ENCODE measurements at places on chromosomes 1 and 21.

DNA sequence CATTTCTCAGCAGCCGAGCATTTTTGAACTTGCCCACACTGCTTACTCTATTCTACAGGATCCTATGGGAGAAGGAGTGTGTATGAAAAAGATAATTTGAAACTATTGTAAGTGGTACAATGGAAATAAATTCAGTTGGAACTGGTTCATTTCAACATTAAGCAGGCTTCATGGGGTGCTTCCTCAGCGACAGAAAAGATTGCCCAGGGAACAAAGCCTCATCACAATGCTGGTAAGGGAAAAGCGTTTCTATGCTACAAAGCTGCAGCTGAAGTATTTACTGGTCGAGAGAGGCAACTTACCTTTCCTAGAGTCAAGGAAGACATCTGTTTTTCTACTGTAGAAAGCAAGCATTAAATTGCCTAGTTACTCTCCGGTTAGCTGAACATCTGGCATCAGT lies 568.2 kb upstream of the ZP4 start:
- DNase-seq, result no peak

DNA sequence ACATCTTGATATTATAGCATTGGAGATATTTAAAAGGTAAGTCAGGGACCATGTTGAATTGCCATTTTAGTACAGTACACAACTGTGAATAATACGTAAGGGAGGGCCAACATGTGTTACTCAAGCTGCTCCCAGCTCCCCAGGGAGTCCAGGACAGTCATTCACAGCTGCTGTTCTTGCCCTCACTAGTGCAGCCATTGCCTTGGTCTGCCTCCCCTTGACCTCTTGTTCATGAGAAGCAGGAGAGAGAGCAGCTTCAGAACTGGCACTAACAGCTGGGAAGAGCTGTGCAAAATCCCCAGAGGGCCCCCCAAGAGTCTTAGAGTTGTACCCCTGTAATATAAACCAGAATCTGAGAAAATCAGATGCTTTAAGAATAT lies 16.4 kb downstream of the TCEANC2 start:
- DNase-seq, result no peak

- DNase-seq, result no peak
These were observed 26.0 kb downstream of the CCDC18 start for GRCh38 chr1:93206567-93206954.

- no peak for DNase-seq
These were observed 12.6 kb upstream of the HMGN2 start for GRCh38 chr1:26459573-26460031.

GRCh38 chr1:114102136-114102535 lies 51.5 kb downstream of the SYT6 start:
- DNase-seq, result no peak

DNA sequence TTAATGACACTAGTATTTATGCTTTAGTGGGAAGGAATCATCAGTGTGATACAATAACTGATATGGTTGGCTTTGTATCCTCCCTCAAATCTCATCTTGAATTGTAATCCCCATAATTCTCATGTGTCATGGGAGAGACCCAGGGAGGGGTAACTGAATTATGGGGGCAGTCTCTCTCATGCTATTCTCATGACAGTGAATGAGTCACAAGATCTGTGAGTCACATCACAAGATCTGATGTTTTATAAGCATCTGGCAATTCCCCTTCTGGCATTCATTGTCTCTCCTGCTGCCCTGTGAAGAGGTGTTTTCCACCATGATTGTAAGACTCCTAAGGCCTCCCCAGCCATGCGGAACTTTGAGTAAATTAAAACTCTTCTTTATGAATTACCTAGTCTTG lies 1760.3 kb downstream of the NCAM2 start:
- DNase-seq, result peak; percentile 0

- DNase-seq, result no peak
These were observed 2.3 kb upstream of the MKNK1 start for GRCh38 chr1:46606255-46606965.

GRCh38 chr1:94230920-94231319 lies 6.5 kb downstream of the ARHGAP29 start:
- no peak for DNase-seq

DNA sequence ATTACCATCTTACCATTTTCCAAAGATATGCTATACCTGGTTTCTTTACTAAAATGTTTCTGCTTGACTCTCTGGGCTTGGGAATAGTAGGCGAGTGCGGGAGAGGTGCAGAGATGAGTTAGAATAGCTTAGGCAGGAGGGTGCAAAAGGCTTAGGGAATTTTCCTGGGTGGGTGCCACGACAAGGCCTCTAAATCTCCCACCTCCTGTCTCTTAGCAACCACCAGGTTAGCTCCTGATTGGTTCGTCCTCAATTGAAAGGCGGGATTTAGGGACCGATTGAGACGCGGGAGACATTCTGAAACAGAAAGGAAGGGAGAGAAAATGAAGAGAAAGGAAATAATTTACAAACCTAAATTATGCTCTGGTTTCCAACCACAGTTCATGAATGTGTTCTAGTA lies 3.1 kb downstream of the ACKR1 start:
- DNase-seq, result no peak

DNA sequence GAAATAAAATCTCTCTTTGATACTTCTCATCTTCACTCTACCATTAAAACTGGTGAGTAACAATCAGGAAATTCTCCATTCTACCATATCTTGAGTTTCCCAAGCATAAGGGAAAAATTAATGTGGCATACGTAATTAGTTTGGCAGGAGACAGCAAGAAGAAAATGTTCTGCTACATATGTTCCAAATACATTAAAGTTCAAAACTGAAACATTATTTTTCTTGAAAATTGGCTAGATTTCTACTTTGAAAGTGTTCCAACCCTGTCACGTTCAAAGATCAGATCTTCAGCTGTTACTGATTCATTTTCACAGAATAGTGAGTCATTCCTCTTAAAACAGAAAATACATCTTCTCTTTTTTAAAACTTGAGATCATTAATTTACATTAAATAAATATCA lies 48.5 kb downstream of the PIGK start:
- DNase-seq, result no peak

DNA sequence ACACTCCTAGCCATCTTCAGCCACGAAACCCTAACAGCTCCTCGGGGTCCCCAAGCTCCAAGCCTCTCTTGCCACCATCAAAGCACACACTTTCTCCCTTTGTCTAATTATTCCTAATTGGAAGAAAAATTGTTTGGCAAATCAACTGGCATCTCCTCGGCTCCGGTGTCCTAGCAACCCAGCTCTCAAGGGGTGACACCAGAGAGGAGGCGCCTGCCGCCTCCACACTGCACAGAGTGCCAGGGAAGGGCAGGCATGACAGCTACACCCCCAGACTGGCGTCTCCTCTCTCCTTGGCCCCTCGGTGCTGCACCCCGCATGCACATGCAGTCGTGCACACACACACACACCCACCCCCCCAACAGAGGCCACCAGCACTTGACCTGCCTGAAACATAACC lies 18.2 kb upstream of the GJB5 start:
- DNase-seq, result no peak

- no peak for DNase-seq
These were observed 159.9 kb upstream of the JUN start for GRCh38 chr1:58943776-58944175.

DNA sequence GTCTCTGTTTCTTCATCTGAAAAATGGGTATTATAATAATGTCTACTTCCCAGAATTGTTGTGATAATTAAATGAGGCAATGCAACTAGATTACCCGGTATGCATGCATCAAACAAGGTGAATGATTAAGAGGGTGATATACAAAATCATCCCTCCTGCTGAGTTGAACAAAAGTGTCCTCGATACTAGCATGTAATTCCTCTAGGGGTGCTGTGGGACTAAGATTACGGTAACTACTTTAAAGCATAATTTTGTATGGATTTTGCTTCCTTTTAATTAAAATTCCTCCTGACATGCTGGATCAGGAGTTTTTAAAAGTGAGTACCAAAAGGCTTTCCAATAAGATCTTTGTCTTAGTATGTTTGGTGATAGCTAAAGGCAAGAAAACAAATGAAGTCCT lies 98.7 kb upstream of the PRMT6 start:
- no peak for DNase-seq

- no peak for DNase-seq
These were observed 56.5 kb upstream of the SSBP3 start for GRCh38 chr1:54462597-54463258.

GRCh38 chr1:53511933-53512806 lies 53.0 kb downstream of the DMRTB1 start:
- no peak for DNase-seq

DNA sequence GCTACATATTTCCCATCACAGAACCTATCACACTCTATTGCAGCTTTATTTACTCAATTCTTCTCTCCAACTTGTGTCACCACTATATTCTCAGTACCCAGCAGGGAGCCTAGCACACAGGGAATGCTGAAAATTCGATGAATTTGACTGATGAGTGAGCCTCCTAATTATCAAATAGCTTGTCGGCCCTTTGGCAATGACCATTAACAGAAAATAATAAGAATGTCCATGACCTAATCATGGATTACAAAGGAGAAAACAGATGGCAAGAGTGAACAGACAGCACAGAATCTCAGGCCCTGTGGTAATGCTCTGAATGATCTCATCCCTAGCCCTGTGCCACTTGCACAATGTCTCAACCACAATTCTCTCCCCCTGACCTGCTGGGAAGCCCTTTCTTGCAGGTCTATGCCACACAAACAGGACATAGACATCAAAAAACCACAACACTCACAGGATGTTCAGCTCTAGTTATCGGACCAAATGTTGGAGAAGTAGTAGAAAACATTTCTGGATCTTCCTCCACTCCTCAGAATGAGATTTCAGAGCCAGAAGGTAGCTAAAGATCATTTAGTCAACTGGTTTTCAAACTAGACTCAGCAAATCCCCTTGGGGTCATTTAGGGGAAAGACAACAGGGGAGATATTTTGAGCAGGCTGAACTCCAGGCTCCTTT lies 68.4 kb downstream of the LUZP1 start:
- peak; percentile 94 for DNase-seq

DNA sequence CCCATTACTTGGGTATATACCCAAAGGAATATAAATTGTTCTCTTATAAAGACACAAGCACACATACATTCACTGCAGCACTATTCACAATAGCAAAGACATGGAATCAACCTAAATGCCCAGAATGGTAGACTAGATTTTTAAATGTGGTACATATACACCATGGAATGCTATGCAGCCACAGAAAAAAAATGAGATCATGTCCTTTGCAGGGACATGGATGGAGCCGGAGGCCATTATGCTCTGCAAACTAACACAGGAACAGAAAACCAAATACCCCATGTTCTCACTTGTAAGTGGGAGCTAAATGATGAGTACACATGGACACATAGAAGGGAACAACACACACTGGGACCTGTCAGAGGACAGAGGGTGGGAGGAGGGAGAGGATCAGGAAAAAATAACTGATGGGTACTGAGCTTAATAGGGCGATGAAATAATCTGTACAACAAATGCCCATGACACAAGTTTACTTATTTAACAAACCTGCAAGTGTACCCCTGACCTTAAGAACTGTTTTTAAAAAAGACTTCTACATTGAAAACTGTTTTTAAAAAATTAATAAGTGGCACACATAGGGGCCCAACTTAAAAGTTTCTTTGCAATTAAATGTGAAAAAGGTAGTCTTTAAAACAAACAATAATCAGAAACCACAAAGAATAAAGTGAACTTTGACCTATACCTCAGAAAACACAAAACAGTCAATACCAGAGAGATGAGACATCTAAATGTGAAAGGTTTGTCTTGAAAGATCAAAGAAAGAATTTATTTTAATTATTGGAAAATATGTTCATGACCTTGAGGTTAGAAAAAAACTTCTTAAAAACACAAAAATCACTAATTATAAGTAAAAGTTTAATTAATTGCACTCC lies 75.2 kb downstream of the CDC42BPA start:
- DNase-seq, result no peak

- DNase-seq, result no peak
These were observed 25.0 kb upstream of the TRIM33 start for GRCh38 chr1:114536043-114536442.

DNA sequence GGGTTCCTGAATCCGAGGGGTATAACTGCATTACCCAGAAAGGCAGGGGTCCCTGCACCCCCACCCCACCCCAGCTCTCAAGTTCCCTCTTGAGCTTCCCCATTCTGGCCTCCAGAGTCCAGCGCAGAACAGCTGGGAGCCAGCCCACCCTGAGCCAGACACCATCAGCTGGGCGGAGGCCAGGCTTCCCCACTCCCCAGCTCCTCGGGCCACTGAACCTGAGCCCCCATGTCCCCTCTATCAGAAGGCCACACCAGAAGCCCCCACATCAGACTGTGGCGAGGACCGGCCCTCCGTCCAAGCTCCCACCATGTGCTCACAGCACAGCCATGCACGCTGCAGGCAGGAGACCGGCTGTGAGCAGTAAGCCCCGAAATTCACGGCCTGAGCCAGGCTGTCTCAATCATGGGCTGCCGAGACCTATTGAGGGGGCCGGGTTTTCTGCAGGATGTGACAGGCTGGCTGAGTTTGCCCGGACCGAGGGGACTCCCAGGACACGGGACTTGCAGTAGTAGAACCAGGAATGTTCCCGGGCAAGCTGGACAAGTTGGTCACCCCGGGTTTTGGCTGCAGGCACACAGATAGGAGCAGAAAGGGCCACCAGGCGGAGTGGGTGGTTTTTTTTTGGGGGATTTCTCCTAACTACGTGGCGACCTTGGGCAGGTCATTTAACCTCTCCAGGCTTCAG lies 25.5 kb upstream of the TNFRSF1B start:
- DNase-seq, result no peak

DNA sequence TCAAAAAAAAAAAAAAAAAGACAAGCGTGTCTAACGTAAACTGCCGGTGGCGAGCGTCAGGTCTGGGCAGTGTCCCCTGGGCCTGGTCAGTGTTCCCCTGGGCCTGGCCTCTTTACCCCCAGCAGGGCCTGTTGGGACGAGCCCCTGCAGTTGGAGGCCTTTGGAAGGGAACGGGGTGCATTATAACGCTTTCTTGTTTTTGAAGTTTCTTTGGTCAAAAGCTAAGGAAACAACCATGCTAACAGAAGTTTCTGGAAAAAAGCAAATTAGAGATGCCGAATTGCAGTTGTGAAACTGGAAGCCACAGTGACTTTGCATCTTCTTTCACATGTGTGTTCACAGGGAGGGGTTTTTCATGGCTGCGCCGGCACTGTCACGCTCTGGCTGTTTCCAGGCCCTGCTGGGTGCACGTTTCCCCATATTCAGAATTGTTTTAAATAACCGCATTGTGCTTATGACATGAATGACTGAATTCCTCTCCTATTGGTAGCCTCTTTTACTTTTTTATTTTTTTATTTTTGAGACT lies 16.0 kb downstream of the RRP1 start:
- DNase-seq, result peak; percentile 93

- DNase-seq, result no peak
These were observed 33.8 kb downstream of the POFUT2 start for GRCh38 chr21:45253633-45254459.

DNA sequence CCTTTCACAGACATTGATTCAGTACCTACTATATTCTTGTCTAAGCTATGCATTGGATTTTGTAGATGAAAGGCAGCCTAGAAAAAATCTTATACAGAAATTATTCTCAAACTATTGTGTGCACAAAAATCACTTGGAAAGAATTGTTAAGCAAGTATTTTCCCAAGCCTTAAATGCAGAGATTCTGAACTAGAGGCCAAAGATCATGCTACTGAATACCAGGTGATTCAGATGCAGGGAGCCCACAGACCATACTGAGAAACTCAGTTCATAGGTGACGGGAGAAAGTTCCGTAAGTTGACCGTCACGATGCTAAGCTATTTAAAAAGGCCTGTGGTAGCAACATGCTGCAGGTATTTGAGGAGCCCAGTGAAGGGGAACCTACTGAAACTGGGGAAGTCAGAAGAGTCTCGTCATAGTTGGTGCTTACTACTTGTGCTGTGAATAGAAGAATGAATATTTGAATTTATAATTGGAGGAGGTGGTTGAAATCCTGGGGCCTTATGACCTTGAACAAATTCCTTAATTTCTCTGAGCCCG lies 150.8 kb downstream of the NFIA start:
- DNase-seq, result no peak

GRCh38 chr1:44817307-44817706 lies 9.0 kb downstream of the BTBD19 start:
- no peak for DNase-seq

Measured in inflammatory macrophage treated with lipopolysaccharide for 4 hours (primary cell).